ENCODE measurements at places on chromosomes 3 and 15.

DNA sequence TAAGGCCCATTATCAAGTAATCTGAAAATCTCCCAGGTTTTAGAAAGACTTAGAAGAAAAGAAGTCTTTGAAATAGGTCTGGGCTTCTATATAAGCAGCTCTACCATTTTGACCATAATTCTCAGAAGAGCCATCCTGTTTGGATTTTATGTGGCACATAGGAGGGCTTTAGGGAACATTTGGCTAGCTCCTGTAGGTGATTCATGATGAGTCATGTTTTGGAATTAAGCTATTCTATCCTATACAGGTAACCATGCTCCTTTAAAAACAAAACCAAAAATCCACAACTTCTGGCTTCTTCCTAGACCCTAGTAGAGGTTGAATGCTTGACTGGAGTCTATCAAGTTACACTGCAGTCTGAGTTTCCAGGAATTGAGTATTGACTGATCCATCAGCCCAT lies 8.9 kb downstream of the SST start:
- DNase-seq, result no peak

DNA sequence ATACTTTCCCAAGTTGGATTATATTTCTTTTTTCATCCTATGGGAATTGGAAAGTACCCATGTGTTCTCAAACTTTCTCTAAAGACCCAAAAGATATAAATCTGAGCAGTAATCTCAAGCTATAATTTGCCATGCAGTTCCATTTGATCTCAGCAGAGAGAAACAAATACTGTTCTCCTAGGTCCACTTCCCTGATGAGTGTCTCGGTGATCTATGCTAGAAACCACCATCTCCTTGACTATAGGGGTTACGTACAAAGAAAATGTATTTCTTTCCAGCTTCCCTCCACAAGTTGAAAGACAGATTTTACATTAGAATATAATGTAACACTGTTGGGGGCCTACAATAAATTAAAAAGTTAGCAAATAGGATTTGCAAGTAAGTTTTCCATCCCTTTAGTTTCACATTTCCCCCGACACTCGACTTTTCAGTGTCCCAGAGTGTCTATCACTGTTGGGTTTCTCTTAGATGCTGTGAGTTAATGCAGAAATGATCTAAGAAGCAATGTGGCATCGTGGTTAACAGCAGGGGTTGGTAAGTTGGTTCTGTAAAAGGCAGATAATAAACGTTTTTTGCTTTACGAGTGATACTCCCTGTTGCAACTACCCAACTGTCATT lies 465.1 kb upstream of the CFAP20DC start:
- no peak for DNase-seq

GRCh38 chr3:6860954-6861624 lies at the start of gene GRM7:
GRM7 (plus strand) TSS chr3:6861115.
- DNase-seq, result no peak

DNA sequence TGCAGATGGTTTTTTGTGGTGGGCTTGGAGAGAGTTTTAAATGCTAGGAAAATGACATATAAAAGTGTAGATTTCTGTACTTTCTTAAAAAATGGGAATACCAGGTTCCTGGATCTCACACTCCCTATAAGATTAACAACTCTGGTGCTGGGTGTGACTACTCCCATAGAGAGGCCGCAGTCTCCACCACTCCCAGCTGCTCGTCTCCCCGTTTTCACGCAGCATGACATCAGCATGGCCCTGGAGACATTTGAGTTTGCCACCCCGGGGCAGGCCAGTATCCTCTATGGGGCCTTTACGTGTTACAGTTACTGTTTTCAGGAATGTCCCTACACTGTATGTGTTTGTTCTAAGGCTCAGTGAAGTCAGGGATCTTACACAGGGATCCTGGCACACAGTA lies 126.7 kb upstream of the ATP2B2 start:
- no peak for DNase-seq

- peak; percentile 93 for DNase-seq
These were observed at the start of gene HYPK for GRCh38 chr15:43800286-43801141. HYPK (plus strand) TSS chr15:43800599; CDS start chr15:43800623, 24 bp downstream.

All from heart right ventricle (tissue), 16 donors.